ENCODE measurements at places on chromosomes 12 and 14.

DNA sequence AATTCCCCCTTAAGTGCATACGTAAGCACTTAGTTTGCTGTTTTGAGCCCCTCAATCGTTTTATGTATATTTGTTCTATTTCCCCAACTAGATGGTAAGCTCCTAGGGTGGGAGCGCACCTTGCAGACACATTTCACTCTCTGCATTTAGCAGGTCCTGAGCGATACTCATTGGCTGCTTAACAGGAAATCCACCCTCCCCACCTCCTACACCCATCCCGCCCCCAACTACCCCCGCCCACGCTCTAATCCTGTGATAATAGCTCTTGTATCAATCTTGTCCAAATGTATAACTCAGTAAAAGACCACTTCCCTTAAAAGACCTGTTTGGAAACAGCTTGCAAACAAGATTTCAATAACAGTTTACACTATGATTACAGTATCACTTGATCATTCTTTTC lies 8.1 kb downstream of the LPAR5 start:
- ATAC-seq: peak; percentile 37

DNA sequence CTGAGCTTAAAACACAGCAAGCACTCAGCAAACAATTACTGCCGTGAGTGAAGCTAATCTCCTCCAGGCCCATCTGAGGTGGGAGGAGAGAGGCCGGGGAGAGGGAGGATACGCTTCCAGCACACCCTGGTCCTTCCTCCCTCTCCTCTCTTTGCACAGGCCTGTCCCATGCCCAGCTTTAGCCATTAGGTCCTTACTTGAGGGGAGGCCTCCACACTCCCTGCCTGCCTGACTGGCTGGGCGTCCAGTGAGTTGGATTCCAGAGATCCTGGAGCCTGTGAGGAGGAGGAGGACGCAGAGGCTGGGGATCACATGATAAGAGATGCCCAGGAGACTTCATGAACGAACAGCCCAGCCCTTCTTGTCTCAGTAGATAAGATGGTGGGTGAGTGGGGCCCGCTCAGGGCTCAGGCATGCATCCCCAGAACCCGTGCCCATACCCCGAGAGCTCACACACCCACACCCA lies 65.1 kb upstream of the NCOR2 start:
- ATAC-seq: no peak

DNA sequence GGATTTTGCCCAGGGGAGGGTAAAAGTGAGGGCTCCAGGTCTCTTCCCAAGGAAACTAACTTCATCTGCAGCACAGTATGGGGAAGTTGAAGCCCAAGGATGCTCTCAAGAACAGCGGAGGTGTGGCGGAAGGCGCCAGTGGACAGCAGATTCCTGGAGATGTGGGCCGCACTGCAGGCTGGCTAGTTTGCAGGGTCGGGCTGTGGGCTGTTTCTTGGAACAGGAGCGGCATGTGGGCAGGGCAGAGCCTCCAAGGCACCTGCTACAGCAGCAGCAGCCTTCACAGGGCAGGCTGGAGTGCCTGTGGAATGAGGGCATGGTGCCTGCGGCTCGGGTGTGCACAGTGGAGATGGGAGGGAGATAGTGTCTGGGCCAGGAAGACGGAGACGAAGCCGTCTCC lies 100.0 kb upstream of the SFSWAP start:
- ATAC-seq: no peak

DNA sequence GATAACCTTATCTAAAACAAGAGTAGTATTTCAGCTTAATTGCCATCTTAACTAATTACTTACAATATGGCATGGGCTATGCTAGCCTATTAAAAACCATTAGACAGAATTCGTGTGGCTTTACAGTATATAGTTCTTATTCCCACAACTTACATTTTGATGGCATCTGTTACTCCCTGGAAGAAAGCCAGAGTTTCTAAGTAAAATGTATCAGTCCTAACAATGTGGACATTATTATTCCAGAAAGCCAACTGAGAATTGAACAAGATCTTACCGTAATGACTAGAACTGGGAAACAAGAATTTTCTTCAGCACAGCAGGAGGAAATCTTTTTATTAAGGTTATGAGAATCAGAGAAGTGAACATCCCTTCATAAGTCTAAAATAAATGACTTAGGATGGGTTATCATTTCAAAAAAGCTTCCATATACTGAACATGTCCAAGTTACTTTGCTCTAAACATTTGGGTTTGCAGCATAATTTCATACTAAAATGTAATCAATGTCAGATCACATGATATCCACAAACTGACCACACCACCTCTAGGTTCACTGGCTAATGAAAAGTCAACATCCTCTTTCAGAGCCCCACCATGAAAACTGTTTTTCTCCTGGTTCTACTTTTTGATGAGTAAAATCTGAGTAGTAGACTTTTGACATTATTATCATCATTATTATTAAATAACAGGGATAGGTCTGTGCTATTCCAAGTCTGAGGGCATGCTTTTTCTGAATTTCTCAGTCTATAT lies 179.7 kb downstream of the SSPN start:
- ATAC-seq: no peak

DNA sequence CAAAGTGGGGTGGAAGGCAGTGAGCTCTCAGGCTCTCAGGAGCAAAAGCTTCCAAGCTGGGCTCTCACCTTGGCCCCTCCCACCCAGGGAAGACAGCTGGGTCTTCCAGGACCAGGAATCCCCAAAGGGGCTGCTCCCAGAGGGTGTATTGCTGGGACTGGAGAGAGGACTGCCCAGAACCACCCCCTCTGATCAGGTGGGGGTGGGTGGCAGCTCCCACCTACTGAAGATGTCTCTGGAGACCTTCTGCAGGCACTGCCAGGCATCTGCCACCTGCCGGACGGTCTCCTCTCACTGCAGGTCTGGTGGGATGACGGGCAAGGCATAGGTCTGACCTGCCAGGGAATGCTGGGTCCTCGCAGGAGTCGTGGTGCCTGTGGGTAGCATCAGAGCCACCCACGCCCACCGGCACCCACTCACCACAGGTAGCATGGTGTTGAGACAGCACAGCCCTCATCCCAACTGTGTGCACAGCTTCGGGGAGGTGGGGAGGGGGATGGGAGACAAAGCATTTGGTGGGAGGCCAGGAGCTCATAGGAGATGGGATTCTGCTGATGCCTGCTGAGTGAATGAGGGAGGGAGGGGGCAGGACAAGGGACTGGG lies 103.2 kb downstream of the SINHCAF start:
- no peak for ATAC-seq

DNA sequence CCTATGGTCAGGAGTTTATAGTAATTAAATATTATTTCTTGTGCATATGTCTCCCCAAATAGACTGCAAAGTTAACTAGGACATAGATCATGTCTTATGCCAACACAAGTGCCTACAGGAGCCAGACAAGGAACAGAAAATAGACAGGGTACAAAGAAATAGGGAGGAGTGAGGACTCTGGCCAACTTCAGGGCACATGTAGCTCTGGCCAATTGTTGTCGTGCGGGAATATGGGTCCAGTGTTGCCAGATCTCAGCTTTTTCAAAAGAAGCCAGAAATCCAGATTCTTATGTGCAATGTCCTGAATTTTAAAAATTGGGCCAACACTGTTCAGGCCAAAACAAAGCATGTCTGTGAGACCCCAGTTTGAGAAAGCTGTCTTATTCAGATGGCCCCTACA lies 68.7 kb downstream of the RFX4 start:
- no peak for ATAC-seq

GRCh38 chr14:103001226-103001625 lies 56.1 kb downstream of the CDC42BPB start:
- no peak for ATAC-seq

DNA sequence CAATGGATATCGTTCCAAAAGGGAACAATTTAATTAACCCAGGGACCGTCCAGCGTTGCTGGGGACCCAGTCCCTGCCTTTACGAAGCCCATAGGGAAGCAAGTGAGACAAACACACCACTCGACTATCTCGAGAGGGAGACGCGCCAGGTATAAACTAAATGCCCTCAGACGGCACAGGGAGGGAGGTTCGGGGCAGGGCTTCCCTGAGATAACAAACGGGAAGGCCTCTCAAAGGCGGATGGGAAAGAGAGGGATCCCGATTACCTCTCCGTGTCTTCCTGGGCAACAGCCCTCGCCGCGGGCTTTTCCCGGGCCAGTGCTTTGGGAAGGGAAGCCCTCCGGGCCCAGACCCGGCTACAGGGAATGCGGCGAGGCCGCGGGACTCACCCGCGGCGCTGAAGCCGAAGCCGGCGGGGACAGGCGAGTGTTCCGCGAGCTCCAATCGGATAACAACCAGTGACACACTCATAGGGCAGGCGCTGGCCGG lies 390 bp downstream of the BRAP start:
- ATAC-seq: no peak

- ATAC-seq: no peak
These were observed 59.4 kb downstream of the CIT start for GRCh38 chr12:119817546-119818343.

GRCh38 chr12:15468911-15469310 lies 146.6 kb downstream of the PTPRO start:
- no peak for ATAC-seq

- ATAC-seq: no peak
These were observed 7.4 kb downstream of the IFI27L1 start for GRCh38 chr14:94088516-94088915.

- ATAC-seq: peak; percentile 64
These were observed 1131.1 kb downstream of the TMEM121 start for GRCh38 chr14:106657460-106657859.

- ATAC-seq: no peak
These were observed 53.7 kb downstream of the SOX5 start for GRCh38 chr12:23895792-23896218.

- peak; percentile 72 for ATAC-seq
These were observed 9.7 kb upstream of the ANKLE2 start for GRCh38 chr12:132771126-132771838.

GRCh38 chr12:53047221-53048032 lies 2.4 kb upstream of the TNS2 start:
- ATAC-seq: peak; percentile 86

DNA sequence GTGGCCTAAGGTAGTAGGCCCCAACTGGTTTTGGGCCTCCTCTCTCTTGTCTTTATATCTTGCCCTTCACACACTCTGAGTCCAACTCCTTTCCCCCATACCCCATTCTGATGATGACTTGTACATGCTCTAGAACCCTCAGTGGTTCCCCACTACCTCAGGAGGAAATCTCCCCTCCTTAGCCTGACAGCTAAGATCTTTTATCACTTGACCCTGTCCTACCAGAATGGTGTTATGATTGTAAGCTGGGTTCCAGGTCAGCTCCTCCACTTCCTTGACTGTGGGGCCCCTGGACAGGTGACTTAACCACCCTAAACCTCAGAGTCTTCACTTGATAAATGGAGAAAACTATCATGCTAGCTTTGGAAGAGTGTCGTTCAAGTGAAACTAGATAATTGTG lies 9.4 kb upstream of the MYL2 start:
- ATAC-seq: no peak

- no peak for ATAC-seq
These were observed 257.6 kb downstream of the EGLN3 start for GRCh38 chr14:33693237-33693636.

- ATAC-seq: no peak
These were observed 14.3 kb upstream of the OSBPL8 start for GRCh38 chr12:76573840-76574373.

GRCh38 chr12:107501681-107502080 lies 183.9 kb upstream of the PWP1 start:
- no peak for ATAC-seq

- ATAC-seq: no peak
These were observed 47.5 kb downstream of the IFNG start for GRCh38 chr12:68111995-68112394.

DNA sequence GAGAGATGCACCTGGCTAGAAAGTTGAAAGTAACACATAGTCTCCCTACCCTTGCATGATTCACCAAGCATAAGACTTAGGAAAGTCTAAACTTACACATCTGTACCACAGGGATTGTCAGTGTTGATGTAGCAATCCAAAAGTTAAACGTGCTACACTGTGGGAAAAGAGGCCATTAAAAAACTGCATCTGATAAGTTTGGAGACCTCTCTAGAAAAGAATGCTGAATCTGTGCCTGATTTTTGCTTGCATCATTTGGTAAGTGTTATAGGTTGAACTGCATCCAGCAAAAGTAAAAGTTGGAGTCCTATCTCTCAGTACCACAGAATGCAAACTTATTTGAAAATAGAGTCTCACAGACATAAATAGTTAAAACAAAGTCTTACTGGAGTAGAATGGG lies 126.6 kb downstream of the SLC6A15 start:
- no peak for ATAC-seq

DNA sequence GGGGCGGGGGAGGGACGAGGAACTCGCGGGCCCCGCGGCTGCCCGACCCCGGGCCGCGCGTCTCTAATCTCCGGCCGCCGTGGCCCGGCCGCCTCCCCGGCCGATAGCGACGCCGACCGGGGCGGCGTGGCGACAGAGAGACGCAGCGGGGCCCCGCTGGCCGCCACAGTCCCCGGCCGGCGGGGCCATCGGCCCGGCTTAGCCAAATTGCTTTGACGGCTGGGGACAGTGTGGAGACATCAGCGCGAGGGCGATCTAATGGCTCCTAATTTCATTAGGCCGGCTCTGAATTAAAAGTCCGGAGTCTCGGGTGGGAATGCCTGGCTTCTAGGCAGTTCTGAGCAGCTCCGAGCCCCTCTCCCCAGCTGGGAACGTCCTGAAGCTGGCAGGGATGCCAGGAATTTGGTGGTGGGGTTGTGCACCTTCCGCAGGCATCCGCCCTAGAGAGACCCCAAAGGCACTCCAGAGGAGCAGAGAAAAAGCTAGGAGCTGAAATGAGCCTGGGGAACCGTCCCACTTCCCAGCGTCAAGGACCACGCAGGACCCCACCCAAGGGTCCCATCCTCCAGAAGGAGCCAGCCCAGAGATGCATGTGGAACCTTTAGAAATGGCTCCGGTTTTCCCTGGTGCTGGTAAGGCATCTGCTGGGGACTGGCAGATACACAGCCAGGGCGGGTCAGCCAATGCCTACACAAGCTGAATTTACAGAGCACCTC lies 9.6 kb downstream of the TBX5 start:
- no peak for ATAC-seq

DNA sequence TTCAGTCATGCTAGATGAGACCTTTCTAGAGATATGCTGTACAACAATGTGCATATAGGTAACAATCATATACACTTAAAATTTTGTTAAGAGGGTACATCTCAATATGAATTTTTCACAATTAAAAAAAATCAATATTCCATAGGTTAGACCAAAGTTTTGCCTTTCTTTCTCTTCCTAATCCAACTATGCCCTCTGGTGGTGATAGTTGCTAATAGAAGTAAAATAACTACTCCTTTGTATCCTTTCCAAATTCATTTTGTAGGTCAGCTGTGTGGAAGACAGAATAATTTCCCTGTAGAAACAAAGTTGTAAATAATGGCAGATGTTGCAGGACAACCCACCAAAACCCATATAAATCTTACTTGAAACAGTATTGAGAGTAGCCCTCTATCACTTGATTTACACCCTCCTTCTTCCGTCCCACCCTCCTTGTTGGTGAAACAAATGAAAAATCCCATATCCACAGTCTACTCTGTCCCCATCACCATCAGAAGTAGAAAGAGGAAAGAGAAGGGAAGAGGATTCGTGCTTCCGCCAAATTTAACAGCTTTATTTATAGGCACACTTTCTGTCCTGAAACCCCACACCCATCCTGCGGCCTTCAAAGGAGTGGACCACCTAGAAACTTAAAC lies 34.2 kb upstream of the KICS2 start:
- no peak for ATAC-seq
